ENCODE measurements at places on chromosomes 1 and 21. TPM values are rescaled to one million over a fixed set of nuclear protein-coding genes. Genes with fewer than 3 reads are reported as not detected.
A peak's percentile ranks its signal among the peaks of the same experiment; 100 is the strongest.

SOX13 gene
- 5.7 TPM for total RNA-seq

DNA sequence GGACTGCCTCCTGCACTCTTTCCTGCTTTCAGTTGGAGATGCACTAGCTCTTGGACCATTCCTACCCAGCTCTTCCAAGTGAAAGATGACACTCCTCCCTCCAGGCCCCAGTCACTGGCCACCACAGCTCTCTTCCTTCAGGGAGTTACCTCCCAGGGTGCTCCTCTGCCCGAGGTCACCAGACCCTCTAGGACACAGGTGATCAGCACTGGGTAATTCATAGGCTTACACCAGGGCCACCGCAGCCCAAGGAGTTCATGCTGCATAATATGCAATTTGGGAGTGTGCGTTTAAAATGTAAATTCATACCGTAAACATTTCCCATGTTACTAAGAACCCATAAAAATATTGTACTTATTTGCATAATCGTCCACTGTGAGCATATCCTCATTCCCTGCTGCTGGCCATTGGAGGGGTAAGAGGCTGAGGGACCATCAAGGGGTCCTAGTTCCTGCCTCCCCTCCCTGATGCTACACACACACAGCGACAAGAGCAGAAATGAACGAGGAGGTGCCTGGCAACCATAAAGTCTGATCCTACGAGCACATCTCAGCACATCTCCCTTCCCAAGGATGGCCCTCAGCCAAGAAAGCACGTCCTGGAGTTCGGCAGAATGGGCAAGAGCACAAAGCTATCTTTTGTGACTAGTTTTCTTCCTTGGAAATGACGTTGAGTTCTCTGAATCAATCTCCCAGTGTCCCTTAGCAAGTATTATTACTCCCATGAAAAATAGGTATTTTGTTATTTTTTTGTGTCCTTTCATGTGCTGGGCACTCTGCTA is 222.9 kb upstream of the RAB4A start:
- no peak for DNase-seq

DNA sequence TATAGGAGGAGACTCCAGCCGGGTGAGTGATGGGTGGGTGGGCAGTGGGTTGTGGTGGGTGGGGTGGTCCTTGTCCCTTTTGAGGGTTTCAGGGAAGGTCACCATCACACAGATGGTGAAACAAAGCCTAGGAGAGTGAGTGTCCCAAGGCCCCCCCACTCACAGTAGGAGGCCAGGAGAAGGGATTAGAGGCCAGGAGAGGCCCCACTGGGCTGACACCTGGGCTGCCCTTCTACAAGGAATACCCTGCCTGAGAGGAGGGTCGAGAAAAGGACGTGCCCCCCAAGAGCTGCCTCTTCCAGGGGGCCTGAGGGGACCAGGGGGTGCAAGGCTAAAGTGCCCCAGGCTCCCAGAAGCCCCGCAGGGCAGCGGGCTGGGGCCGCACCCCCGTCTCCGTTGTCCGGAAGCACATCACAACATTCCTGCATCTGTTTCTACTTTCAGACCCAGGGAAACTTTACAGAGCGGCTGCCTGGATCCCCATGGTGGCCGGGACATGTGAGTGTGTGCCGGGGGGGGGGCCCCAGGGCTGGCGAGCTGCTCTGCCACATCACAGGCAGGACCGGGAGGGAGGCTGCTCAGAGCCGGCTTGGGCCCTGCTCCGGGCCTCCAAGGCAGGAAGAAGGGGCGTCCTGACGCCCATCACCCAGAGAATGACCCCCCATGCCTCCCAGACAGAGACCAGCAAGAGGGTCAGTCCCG is 68.2 kb downstream of the ARHGEF16 start:
- DNase-seq, result no peak

DNA sequence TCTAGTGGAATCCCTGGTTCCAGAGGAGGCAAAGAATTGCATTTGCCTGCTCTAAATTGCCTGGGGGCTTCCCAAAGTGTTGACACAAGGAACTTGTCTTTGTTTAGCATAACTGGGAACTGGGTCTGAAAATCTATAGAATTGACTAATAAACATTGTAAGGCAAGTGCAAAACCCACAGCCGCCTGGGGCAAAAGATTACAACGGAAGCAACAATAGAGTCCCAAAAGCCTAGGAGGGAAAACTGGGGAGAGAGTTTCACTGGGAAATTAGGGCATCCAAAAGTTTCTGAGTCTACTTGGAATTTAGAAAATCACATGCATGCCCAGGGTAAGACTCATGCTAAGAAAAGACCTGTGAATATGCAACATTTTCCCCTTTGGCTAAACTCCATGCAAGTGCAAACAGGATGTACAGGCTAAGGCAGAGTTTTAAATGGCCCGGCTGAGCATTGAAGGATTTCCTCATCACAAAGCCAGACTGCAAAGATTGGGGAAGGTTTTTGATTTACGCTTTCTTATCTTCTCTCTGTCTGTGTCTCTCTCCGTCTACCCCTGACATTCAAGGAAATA is 725.3 kb upstream of the NCAM2 start:
- no peak for DNase-seq

KRTAP11-1 gene
- total RNA-seq, result not detected

GRCh38 chr1:92511541-92511940 is 24.8 kb upstream of the GFI1 start:
- no peak for DNase-seq

GRCh38 chr1:111334169-111334568 is 43.5 kb downstream of the CHIA start:
- peak; percentile 12 for DNase-seq

DNA sequence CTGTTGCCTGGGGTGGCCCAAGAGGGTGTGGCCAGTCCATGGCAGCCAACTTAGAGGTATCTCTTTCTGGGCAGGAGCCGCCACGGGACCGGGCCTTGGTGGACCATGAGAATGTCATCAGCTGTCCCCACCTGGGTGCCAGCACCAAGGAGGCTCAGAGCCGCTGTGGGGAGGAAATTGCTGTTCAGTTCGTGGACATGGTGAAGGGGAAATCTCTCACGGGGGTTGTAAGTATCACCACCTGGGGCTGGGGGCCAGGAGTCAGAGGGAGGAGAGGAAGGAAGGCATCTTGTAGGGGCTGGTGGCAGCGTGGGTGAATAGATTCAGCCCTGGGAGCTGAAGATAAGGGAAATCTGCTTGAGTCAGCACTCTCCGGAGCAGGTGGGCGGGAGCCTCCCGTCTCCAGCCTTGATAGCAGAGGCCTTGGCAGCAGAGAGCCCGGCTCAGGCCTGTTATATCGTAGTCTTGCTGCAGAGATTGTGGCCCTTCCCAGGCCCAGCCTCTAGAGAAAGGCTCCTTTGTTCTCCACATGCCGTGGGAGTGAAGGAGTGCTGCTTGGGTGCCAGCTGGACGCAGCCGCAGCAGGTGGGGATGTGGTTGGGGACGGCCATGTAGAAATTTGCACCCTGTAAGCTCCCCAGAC is 25.4 kb downstream of the PHGDH start:
- no peak for DNase-seq

USF1 gene
- 53.7 TPM for total RNA-seq

GRCh38 chr1:54298284-54299033 is 98.5 kb downstream of the MRPL37 start:
- no peak for DNase-seq

GRCh38 chr21:44947111-44947929 is 7.5 kb downstream of the SLX9 start:
- no peak for DNase-seq

GRCh38 chr1:157111396-157112165 is 12.0 kb upstream of the ETV3L start:
- DNase-seq, result no peak

DNA sequence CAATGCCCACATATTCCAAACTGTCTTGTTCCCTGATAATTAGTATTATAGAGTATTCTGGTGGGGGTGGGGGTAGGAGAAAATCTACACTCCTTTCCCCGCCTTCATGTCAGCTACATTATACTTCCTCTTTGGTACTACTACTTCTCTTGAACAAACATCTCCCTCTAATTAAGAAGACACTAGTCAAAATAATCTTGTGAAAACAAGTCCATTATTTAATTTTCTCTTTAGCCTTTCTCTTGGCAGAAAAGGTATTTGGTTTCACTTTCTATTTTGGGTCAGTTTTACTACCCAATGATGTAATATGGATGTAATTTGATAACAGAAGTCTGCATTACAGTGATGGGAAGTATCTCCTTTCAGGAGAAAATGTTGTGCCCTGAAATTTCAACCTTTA is 22.5 kb downstream of the NTMT2 start:
- DNase-seq, result no peak

- no peak for DNase-seq
Measured at GRCh38 chr1:44775930-44776729, 790 bp downstream of the RPS8 start.

NHLH1 gene
- not detected for total RNA-seq

- peak; percentile 80 for DNase-seq
Measured at GRCh38 chr1:244214009-244214967, 163.2 kb downstream of the ZBTB18 start.

GRCh38 chr1:35748326-35748725 is 21.5 kb downstream of the CLSPN start:
- no peak for DNase-seq

Data from epithelial cell of proximal tubule (primary cell).